ENCODE measurements at places on chromosomes 7 and 10.
A peak's percentile ranks its signal among the peaks of the same experiment; 100 is the strongest.

DNA sequence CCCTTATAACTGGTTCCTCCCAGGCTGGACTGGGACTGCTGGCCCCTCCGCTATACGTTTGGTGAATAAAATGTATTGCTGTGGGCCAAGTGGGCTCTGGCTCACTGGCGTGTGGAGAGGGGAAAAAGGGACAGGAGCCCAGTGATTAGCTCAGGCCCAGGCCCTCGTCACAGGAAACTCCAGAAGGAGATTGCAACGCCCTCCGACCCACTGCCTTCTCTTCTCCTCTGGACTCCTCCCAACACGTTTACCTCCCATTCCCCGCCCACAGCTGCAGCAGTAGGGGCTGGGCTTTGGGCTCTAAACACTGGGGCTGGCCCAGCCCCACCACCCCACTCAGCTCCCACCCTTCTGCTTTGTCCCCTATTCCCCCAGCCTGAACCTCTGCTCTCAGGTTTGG lies 173.9 kb downstream of the NEURL1 start:
- no peak for DNase-seq

- DNase-seq, result peak; percentile 53
Measured at GRCh38 chr10:109902992-109903947, 20.0 kb downstream of the XPNPEP1 start.

GRCh38 chr10:11871466-11871865 lies 48.3 kb downstream of the PROSER2 start:
- DNase-seq, result peak; percentile 26

- no peak for DNase-seq
Measured at GRCh38 chr10:57654856-57655255, 612.8 kb downstream of the IPMK start.

GRCh38 chr7:80773787-80774508 lies 135.5 kb downstream of the CD36 start:
- no peak for DNase-seq

GRCh38 chr10:89346405-89347254 lies 18.8 kb downstream of the IFIT3 start:
- no peak for DNase-seq

All from fibroblast of skin of back (primary cell).